Cortex of kidney (tissue), 1 donor: ENCODE measurements at places on chromosomes 11 and 22.

DNA sequence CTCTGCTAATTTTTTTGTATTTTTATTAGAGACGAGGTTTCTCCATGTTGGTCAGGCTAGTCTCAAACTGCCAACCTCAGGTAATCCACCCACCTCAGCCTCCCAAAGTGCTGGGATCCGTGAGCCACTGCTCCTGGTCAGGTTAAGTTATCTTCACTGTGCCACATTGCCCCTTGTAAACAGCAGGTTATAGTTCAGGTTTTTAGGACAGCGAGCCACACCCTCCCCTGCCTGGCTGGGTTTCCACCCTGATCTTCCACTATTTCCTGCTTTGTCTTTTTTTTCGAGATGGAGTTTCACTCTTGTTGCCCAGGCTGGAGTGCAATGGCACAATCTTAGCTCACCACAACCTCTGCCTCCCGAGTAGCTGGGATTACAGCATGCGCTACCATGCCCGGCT is 16.1 kb downstream of the ACO2 start:
- no peak for DNase-seq

- no peak for DNase-seq
Measured at GRCh38 chr22:25488244-25489020, 76.0 kb upstream of the GRK3 start.

- DNase-seq = no peak
Measured at GRCh38 chr11:45105233-45105983, 41.0 kb upstream of the PRDM11 start.

DNA sequence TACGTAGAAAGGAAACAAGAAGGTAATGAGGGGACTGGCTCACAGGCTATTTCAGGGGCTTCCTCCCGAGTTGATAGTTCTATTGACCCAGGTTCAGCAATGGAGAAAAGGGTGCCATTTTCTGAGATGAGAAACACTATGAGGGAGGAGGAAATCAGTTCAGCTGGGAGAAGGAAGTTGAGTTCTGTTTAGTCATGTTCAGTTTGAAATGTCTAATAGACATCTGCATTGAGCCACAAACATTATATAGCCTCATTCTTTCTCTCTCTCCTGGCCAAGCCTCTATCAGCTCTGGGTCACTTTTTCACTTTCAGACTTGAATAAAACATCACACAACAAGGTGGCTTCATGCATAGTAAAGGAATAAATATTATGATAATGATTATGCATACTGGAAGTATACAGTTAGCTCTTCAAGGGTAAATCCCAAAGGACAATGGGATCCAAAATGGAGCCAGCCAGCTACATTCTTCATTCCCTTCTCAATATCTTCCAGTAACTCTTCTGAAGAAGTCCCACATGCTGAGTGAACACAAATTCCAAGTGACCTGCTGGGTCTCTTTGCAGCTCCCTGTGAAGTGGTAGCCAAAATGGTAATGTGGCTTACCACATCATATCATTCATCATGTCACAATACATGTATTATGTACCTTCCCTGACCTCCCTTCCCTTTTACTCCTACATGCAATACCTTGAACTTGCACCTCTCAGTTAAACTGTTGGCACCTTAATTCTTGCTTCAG is 80.9 kb upstream of the CD44 start:
- no peak for DNase-seq

DNA sequence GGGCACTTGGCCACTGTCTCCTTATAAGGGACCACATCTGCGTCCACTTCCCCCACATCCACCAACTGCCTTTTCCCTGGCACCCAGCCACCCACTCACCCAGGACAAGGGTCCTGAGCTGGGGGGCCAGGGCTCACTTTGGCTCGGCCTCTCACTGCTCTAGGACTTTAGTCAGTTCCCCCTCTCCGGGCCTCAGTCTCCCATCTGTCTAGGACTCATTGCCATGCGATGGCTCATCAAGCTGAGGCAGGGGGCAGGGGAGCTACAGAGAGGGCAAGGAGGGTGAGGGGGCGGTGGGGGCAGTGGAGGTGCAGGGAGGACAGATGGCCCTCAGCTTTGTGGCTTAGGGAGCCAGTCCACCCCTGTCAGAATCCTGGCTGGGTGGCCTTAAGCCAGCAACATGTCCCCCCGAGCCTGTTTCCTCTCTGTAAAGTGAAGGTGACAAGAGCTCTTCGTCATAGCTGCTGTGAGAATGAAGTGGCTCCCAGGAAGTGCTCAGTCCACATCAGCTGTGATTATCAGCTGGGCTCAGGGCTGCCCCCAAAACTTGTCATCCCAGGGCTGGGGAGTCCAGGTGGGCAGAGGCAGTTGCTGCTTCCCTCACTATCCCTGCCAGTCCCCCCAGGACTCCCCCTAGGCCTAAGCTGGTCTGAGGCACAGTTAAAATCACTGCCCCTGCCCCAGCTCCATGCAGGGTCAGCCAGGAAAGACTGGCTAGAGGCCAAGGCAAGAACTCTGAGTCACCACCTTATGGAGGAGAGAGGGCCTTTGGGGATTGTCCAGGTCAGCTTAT is 14.9 kb downstream of the RAC2 start:
- no peak for DNase-seq

DNA sequence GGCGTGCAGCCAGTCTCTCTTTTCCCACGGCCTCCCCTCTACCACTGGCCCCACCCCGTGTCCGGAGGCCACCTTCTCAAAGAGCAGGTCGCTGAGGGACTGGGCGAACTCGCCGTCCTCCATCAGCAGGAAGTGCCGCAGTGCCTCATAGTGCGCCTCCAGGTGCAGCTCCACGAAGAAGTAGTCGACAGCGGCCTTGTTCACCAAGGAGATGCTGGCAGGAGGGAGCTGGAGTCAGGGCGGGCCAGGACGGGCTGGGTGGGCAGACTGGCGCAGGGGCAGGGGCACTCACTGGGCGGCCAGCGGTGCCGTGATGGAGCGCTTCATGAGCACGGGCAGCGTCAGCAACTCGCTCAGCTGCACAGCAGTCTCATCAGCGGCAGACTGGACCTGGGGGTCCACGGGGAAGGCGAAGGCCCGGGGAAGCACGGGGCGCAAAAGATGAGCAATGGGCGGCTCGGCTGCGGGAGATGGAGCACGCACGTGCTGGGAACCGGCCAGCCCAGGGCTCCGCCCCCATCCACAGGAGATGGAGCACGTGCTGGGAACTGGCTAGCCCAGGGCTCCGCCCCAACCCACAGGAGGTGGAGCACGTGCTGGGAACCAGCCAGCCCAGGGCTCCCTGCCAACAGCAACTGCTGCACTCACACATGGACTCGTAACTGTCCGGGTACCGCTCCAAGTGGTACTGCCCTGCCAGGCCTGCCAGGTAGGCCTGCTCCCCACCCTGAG is 18.4 kb downstream of the SELENOO start:
- no peak for DNase-seq

GRCh38 chr11:119192111-119192510 is 6.8 kb downstream of the NHERF4 start:
- DNase-seq = no peak

DNA sequence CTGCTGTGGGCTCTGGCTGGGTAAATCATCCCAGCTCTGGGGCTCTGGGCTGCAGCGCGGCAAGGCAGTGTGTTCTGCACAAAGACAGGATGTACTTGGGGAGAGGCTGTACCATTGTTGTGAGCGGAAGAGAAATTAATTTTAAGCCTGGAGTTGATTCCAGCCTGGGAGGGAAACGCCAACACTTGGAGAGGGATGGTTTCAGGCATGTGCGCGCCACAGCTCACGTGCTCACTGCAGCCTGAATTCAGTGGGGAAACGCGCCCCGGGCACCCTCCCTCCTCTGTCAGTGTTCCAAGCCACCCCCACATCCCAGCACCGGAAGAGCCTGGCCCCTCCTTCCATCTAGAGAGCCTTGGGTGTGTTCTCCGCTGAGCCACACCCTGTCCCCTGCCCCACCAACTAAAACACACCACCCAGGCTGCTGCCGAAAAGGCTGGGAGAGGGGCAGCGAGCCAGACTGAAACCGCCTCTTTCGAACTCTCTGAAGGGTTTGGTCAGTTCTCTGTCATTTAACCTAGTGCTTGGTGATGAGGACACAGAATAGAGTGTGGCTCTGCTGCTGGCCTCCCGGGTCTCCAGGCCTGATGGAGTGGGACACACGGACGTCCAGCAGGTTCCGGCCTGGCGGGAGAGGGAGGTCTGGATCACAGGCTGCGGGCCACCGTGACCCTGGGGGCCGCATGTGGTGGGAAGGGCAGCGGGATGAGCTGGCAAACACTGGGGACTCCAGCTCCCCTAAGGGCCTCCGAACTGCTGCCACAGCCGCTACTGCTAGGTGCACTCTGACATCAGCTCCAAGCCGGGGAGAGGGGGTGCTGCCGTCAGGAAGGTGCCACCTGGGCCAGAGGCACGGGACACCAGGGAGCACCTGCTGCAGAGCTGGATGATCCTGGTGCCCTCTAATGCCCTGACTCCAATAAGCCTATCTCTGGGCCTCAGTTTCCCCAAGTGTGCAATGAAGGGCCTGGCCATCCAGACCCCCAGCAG is 230.8 kb downstream of the CTTN start:
- no peak for DNase-seq

DNA sequence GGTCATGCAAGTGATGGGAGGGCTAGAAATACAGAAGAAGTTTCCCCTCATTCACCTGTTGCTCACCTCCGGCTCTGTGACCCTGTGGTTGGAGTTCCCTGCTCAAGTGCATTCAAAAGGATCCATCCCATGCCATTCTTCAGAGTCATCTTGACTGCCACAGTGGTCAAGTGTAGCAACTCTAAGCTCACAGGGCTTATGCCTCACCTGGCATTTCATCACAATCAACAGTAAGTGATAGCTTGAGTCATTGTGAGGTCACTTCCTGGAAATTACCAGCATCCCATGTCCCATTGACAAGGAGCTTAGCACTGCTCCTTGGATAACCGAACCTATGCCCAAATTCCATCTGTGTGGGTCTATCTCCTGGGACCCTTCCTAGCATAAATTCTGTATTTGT is 55.6 kb downstream of the OR4C45 start:
- no peak for DNase-seq

DNA sequence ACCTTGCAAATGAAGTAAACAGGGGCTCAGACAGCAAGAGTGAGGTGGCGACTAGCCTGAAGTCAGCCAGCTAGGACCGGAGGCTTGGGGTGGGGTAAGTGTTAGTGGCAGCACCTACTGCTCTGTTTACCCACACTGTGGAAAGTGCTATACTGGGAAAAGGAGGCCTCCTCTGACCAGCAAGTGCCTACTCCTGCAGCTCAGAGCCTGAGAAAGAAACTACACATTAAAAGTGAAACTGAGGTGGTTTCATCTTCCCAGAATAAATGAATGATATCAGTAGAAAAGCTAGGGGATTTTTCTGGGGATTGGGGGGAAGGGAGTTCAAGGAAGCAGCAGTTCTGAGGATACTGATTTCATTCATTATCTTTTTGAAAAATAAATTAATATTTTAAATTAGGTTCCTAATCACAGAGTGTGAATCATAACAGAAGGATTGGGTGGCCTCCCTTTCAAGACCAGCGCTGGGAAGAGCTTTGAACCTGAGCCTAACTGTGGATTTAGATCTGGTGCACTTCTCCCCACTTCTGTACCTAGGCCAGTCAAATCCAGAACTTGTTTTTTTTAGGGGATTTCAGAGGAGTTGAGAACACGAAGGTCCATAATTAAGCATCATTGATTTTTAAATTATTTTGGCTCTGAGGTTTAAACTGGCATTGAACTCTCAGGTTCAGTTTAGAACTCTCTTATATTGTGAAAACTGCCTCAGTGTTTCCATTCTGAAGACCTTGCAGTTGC is 48.1 kb upstream of the GRAMD1B start:
- DNase-seq = no peak

DNA sequence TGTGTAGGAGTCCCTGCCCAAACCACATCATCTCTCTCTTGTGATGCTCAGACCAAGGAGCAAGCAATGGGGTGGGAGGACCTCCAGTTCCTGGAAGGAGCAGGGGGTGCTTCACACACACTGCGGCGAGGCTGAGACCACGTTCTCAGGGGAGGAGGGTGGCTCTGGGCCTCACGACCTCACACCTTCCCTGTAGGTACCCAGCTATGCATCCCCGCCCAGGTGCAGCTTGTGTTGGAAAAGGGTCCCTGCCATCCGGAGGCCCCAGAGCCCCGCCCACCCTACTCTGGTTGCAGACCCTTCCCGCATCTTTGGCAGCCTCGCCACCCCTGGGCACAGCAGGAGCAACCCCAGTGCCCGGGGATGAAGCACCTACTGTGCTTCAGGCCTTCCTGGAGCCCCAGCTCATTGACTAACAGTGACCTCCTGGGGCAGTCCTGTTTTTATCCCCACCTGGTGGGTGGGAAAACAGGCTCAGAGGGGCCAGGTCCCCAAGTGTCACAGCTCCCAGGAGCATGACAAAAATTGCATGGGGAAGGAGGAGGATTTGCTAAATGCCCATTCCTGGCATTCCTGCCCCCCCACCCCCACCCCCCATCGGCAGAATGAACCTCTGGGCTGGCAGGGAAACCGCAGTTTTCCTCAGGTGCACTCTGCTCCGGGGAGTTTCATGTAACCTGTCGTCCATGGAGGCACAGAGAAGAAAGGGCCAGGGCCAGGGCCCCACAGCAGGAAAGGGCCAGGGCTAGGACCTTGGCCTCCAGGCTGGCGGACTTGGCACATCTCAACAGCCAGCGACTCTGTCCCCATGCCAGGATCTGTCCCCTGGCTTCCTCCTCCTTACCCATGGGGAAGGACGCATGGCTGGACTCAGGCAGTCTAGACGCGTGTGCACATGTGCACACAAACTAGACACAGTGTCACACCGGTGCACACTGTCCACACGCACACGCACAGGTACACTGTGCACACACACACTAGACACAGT is 81.0 kb downstream of the IGLL1 start:
- DNase-seq = no peak

GRCh38 chr11:788953-789940 is 643 bp downstream of the CEND1 start:
- DNase-seq = no peak

DNA sequence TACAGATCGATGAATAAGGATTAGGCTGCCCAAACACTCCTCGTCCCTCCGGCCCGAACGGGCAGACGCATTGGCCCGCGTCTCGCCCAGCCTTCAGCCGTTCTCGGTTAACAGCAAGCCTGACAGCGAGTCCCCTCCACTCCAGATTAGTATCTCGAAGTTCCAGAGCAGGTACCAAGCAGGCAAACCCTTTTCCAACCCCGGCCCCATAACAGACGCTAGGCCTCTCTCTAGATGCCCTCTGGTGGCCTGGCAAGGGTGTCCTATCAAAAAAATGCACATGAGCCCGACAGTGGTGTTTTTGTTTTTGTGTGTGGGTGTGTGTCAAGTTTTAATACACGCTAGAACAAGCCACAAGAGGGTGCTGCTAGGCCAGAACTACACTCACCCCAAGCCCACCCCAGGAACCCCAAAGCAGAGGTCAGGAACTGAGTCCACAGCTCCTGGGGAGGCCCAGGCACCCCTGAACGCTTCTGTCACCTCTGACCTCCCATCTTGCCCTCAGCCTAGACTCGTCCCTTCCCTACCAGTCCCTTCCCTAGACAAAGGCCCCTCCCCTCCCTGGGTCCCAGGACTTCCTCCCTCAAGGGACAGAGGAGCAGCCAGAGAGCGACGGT is 658 bp upstream of the ARFGAP2 start:
- DNase-seq = no peak

GRCh38 chr11:101323997-101324396 is 194.4 kb upstream of the PGR start:
- DNase-seq = no peak

- DNase-seq = no peak
Measured at GRCh38 chr11:47258317-47258902, 614 bp downstream of the NR1H3 start.
